NB4 (cell line): ENCODE measurements at places on chromosomes 3 and 15.

DNA sequence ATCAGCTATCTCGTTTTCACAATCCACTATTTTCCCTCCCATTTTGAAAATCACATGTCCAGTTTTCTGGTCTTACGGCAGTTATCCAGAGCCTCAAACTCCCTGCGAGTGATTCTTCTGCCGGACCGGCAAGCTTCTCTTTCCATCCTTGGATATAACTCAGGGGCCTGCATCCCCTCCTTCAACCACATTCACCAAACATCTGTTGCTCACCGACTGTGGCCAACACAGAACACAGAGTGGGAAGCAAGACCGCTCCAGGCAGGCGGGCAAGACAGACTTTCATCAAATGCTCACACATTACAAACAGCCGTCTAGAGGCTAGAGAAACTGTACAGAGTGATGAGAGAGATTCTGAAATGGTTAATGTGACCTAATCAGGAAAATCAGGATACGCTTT lies 7.6 kb upstream of the SLC12A8 start:
- no peak for DNase-seq

DNA sequence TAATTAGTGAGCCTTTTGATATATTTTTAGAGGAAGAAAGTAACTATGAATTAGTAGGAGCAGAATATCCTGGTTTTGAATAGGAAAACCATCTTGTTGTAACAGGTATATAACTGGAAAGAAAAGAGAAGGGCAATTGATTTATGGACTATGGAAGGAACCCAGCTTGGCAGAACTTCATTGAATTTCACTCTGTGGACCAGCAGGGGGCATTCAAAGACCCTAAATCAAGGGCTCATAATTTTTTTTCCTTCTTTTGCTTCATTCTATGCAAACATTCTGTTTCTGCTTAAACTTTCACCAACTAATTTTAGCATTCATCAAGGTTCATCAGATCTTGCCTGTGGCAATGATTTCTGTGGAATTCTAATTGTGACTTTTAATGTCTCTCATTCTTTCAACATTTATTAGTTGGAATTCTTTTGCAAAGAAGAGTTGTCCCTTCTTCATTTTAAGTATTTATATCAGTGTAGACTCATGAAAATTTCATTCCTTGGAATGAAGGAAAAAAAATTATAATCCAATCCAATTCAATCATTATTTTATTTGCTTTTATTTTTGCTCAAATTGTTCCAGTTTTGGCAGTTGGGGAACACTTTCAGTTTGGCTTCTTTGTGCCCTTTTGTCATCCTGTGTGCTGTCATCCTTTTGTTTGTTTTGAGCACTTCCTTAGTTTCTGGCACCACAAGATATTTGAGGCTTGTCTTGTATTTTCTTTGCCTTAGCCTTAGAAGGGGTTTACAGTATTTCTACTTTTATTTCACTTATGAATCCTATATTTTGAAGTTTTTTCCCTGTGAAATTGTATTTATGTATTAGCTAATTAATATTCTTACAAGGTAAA lies 30.4 kb downstream of the NXPE3 start:
- peak; percentile 57 for DNase-seq

DNA sequence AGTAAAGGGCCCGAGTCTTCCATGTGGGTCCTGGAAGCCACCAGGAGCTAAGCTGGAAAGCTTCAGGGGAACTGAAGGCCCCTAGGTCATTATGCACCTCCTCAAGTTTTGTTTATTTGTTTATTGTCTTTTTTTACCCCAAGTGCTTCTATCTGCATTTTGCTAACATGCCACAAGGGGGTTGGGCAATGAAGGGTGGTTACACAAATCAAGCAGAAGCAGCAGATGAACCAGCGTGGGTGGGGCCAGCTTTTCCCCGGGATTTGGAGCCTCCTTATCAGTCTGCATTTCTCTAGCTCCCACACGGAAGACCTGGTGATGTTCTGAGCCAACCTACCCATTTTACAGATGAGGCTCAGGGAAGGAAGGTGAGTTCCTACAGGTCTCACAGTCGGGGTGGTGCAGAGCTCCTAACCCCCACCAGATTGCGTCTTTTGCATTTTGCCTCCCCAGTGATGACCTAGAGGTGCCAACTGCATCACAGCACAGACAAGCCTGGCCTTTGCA lies 16.8 kb downstream of the TMC3 start:
- peak; percentile 19 for DNase-seq

DNA sequence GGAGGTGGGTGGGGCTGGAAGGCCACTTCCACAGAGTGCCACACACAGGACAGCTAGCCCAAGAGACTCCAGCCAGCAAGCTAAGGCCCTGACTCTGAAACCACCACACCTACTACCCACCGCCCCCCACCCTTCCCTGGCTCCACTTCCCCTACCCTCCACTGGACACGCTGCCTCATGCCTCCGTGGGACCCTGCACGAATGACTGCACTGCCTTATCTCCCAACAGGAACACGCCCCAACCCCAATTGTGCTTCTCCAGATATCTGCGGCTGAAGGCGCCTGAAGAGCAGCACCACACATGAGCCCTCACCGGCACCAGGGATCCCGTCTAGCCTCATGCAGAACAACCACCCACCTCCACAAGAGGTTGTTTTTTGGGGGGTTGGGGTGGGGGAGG lies 2.7 kb downstream of the LINGO1 start:
- DNase-seq: no peak

GRCh38 chr3:160185751-160186150 lies 39.5 kb upstream of the C3orf80 start:
- DNase-seq: no peak

DNA sequence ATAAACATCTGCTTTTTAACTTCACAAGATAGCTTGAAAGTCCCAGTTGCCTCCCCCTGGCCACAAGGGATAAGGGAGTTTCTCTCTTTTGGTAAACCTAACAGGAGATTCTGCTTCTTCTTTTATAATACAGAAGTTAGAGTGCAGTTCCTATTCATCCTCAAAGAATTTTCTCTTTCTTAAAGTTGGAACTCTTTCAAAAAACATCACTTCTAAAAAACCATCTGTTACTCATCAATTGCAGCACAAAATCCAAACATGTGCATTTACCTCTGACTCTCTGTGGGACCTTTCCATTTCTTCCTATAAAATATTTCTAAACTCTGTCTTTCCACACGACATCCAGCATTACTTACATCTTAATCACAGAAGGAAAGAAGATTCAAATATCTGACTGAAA lies 5.1 kb downstream of the DPH6 start:
- no peak for DNase-seq

- no peak for DNase-seq
These were observed 5.0 kb upstream of the IL17RE start for GRCh38 chr3:9897408-9898372.

DNA sequence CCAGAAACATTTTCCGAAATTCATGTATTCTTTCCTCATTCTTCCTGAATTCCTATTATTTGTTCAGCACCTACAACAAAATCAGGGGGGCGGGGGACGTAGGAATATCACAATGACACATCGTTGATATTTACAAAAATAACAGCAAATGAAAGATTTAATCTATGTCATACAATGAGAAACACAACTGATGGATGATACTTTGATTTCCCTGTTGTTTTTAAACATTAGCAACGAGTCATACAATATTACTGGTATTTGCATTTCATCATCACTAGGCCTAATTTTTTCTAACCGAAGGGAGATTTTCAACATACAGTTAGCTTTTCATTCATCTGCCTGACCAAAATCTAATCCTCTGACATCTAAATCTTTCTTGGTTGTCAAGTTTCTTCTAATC lies 45.3 kb upstream of the INO80 start:
- no peak for DNase-seq

DNA sequence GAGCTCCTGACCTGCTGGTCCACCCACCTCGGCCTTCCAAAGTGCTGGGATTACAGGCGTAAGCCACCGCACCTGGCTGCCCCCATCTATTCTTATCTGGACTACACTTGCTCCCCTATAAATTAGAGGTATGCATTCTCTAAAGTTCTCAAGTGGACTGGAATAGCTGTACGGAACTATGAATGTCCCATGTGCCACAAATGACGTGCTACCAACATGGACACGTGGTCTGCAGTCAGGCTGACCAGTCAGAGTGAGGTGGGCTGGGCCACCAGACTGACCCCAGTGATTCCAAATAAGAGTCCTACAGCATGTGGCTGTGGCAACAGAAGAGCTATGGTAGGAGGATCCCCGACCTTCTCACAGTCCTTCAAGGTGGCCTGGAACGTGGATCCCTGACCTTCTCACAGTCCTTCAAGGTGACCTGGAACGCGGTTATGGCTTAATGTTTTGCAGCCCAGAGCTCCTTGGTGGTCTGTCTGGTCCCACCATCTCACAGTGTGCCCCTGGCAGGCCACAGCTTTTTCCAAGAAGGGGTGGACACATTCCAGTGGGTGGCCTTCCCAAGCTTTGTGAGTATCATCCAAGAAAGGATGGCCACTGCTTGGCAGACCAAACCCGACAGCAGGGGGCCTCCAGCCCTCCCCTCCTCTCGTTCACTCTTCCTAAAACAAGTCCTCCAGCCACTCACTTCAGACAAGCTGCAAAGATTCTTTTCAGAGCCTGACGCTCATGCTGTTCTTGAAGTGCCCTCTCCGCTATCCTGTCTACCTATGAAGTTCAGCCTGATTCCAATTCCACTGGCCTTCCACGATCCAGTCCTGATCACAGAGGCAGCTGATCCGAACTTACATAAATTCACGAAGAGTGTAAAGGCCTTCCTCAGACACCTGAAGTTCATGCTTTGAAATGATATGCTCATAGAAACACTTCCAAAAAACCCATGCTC lies 4.4 kb downstream of the ADAMTS17 start:
- DNase-seq: no peak

- no peak for DNase-seq
These were observed 75.4 kb upstream of the ROBO1 start for GRCh38 chr3:79843180-79843579.

GRCh38 chr3:175659670-175660350 lies 800.7 kb downstream of the NAALADL2 start:
- DNase-seq: no peak

DNA sequence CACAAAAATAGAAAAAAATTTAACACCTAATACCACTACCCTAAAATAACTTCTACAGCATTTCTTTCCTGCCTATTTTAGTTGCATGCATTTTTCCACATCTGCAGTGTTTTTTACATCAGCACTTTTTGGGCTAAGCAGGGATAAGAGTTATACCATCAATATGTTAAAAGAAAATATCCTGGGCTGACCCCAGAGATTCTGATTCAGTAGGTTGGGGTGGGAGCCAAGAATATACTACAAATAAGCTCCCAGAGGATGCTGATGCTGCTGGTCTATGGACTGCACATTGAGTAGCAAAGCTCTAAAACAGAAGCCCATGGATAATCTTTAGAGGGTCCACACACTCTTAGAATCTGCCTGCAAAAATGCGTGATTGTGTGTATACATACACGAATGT lies 14.8 kb downstream of the FYCO1 start:
- DNase-seq: no peak

DNA sequence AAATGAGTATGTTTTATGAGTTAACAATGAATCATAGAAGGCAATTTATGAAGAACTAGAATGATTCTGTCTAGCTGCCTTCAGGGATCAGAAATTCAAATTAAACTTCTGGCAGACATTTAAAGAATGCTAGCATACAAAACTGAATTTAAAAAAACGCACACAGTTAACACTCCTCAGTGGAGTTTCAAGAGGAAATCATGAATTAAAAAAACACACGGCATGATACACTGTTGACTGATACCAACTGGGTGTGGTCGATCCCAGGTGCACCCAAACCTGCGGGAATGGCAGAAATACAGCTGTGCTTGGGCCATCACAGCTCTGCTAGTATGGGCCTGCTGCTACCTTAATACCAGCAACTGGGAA lies 526.0 kb downstream of the FOXP1 start:
- no peak for DNase-seq

GRCh38 chr3:13197281-13197680 lies 124.1 kb upstream of the IQSEC1 start:
- DNase-seq: no peak

GRCh38 chr3:151625586-151625985 lies 108.1 kb upstream of the AADACL2 start:
- no peak for DNase-seq

DNA sequence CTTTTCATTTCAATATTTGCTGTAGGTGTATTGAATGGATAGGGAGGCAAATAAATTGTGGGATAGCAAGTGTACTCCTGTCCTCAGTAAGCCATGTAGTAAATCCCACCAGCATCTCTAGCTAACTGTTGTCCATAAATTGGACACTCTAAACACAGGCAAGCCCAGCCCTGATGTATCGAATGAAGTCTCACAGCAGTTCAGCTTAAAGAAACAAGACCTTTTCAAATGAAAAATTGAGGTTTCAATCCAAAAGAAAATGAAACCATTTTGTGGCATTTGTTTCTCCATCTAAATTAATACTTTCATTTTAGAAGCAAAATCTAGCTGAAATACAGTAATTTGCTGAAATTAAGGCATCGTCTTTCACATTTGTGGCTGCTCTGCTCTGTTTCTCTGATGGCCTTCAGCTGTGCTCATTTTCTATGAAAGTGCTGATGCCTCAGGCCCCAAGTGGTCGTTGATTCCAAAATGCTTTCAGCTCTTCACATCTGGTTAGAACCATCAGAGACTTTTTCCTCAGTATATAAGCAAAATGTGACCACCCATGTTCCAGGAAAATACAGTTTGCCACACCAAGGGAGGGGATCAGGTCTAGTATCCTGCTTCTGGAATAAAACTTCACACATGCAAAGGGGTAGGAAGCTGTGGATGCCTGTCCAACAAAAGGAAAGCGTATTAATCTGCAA lies 245.0 kb downstream of the ZMAT3 start:
- DNase-seq: no peak

- DNase-seq: peak; percentile 14
These were observed 4.3 kb upstream of the AP4E1 start for GRCh38 chr15:50904211-50904610.

DNA sequence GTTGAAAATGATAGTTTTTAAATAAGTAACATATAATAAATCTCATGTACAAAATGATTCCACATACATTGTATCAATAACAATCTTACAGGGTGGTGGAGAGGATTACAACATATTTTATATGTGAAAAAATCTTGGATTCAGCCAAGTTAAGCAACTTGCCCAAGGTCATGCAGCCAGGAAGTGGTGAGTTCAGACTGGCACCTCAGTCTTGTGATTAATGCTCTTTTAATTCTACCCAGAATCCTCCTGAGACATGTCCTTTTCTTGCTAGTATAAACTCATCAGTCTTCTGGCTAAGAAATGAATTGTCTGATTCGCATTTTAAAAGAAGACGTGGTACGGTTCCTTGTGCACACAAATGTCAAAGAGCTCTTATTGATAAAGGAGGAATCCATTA lies 4.5 kb upstream of the MYRIP start:
- no peak for DNase-seq

DNA sequence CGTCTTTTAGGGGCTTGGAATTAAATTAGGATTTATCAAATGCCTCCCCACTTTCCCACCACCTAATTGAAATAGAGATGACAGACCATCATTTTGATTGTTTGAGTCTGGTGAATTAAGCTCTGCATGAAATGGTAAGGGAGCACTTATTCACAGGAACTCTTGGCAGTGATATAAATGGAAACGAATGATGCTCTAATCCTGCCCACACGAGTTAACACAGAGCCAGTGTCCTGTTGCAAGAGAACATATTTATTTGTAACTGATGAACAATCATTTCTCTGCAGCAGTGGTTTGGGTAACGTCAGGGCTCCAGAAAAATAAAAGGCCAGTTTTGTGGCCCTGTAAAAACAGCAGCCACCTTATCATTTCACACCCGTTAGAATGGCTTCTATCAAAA lies 163.3 kb downstream of the FEZF2 start:
- no peak for DNase-seq
